NCI-H187 (cell line): ENCODE measurements at places on chromosomes 12 and 14.

GRCh38 chr12:46266382-46266791 lies 2.5 kb downstream of the SLC38A1 start:
- DNase-seq = no peak

GRCh38 chr14:36397357-36397756 lies 76.9 kb upstream of the MBIP start:
- DNase-seq = no peak

GRCh38 chr12:130375296-130376287 lies 37.9 kb downstream of the PIWIL1 start:
- DNase-seq = no peak

- no peak for DNase-seq
Observed at GRCh38 chr12:60834806-60835205, 1239.0 kb downstream of the SLC16A7 start.

DNA sequence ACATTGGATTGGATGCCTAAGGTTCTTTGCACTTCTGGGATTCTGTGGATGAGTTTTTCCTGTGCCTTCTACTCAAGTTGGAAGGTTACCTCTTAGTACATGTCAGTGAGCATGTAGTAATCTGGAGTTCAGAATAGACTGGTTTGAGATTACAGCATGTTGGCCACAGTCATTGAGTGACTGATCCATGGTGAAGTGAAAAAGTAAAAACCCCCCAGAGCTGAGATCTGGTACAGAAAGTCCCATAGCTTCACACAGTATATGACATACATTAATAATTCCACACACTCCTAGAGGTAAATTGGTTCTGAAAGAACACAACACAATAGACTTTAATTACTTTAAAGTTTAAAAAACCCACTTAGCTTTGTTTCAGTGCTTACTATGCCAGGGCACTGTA lies 11.9 kb upstream of the CCND2 start:
- DNase-seq = no peak

DNA sequence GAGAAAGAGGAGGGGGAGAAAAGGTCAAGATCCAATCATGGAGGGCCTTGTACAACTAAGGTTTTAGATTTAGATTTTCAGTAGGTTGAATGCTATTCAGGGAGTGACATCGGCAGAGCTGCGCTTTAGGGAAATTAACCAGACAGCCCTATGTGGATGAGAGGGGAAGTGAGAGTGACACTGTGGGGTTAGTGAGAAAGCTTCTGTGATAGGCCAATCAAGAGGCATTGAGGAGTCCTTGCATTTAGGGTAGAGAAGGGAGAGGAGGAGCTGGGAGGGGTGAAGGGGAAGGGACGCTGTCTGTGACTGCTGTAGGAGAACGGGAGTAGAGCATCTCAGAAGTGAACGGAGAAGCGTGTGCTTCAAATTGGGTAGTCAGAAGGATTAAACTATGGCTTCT lies 3.4 kb downstream of the HSD17B6 start:
- DNase-seq = no peak

GRCh38 chr12:59768031-59768430 lies 172.2 kb downstream of the SLC16A7 start:
- no peak for DNase-seq

DNA sequence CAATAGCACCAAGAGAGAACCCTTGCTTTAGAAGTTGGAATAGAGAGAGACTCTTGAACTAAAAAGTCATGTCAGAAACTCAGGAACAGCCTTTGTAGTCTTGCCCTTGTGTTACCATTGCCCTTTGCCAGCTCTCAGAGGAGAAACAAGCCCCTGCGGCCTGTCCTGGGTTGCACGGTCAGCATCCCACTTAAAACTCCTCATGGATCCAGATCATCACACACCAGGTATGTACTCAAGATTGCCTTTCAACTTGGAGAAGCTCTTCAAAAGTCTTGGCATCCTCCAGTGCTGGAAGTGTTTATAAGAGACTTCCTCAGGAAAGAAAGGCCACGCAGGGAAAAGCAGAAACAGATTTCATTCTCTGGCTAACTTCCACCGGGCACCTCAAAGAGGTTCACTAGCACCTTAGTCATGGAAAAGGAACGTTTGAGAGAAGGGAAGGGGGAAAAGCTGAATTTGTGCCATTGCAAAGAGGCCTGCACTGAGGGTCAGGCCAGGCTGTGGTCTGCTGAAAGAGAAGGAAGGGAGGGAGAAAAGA lies 594.2 kb downstream of the MED13L start:
- DNase-seq = no peak

DNA sequence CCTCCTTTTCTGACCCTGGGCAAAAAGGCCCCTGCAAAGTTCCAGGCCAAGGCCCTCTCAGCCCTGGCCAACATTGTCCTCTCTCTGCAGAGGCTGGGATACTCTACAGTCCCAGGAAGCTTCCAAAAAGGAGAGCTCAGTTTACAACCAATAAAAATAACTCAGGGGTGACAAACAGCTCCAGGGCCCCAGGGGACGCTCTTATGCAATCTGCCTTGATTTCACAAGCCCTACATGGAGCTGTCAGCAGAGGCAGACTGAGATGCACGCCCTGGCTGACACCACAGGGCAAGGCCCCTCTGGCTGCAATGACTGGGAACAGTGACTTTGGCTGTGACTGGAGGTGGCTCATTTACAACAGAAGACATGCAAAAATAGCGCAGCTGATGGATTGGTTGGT lies 129.0 kb upstream of the MED13L start:
- DNase-seq = peak; percentile 64

GRCh38 chr14:52729585-52729924 lies 411 bp upstream of the STYX start:
- DNase-seq = no peak

DNA sequence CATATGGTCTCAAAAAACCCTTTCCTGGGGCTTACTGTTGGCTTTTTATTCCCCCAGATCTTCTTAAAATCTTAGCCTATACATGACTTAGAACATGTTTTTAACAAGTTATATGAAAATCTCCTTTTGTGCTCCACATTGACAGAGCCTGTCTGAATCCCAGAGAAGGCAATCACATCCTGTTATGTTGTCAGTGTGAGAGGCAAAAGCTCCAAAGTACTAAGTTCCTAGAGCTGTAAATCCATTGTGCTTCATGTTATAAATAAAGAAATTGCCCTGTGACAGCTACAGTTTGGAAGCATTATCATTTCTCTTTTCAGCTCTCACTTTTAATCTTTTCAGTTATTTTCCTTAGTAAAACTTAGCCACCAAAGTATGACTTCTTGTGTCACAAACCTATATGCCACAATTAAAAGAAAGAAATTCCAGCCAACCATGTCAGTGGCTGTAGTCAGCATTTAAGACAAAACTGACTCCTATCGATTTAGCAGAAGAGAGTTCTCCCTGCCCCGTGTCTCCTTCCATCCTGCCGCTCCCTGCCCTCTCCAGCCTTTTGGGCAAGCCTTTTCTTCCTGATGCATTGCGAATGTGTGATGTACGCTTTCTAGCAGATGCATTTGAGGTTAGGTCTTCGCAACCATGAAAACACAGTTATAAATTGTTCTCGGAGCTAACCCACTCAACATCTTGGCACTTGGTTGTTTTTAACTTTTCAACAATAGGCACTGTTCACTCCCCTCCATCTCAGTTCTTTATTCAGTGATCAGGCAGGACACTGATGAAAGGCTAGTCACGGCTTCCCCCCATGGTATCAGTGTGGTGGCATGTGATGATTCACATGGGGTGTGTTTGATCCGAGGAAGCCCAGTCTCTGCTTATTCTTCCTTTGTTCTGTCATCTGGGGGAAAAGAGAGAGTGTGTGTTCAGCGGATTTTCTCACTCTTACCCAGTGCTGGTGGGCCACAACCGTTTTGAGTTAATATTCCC lies 143.5 kb downstream of the SSPN start:
- no peak for DNase-seq

DNA sequence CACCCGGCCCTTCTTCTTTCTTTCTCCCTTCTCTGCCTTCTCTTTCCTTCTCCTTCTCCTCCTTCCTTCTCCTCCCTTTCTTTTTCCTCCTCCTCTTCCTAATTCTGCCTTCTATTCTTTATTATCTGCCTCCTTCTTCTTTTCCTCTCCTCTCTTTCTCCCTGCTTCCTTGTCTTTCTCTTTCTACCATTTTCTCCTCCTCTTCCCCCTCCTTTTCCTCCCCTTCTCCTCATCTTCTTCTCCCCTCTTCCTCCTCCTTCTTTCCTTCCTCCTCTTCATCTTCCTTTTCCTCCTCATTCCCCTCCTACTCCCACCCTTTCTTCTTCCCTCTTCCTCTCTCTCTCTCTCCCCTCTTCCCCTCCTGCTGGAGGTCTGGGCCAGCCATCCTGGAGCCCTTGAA lies 294.9 kb upstream of the CRY1 start:
- DNase-seq = no peak

DNA sequence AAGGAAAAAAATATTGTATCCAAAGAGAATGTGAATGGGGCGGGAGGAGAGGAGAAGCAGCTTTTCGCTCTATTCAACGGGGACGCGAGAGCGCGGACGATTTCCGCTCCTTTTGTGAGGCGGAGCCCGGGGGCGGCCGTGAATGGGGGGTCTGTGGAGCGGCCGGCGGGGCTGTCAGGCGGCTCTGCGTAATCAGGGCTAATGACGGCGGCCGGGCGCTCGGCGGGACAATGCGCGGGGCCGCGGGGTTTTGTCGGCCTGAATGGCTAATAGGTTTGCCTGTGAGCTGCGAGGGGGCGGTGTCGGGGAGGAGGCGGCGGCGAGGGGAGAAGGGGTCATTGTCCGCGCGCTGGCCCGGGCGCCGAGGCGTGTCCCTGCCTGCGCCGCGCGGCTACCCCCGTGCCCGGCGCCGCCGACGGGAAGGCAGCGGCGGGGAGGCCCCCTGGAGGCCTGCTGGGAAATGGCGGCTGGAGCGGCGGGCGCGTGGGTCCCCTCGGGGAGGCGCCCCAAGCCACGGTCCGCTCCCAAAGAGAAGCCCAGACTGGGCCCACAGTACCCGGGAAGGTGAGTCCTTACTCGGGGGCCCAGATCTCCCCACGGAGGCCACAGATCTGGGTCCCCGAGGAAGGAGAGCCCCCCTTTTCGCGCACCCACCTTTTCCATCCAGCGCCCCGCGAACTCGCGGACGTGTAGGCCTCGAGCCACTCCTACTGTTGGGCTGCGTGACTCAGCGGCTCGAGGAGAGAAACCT lies 6.0 kb downstream of the SIX6 start:
- DNase-seq = no peak

- DNase-seq = no peak
Observed at GRCh38 chr14:77682158-77682553, 25.7 kb downstream of the ALKBH1 start.

DNA sequence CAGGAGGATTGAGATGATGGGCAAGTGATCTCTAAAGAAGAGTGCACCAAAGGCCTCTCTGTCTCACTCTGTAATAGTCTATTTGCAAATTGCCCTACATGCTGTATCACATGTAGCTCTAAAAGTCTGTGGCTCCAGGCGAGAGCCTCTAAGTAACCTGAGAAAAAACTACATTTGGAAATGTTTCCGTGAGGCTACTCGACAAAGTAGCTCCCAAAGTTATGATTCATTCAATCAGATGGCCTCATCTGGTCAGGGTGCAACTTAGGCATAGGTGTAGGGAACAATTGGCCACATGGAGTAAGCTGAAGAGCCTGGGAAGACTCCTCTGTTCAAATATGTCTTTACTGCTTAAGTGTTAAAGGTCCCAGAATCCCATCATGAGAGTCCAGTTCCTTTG lies 155.4 kb upstream of the PLEKHG7 start:
- no peak for DNase-seq

- DNase-seq = no peak
Observed at GRCh38 chr12:41514021-41514777, 326.1 kb downstream of the PDZRN4 start.

GRCh38 chr14:26394150-26394810 lies 203.6 kb downstream of the NOVA1 start:
- DNase-seq = no peak

DNA sequence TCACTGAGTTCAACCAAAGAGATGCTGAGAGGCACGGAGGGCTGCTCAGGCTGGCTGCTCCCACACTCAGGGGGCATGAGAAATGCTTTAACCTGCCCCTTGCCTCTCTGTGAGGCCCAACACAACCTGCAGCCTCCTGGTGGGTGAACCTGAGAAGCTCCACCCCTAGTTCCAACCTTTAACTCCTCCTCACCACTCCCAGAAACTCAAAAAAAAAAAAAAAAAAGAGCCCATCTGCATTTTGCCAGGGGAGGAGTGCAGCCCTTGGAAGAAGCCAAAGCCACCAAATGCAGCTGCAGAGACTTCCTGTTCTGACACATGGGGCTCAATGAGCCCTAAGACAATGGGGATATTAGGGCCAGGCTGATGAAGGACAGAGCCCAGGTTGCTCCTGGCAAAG lies 8.9 kb downstream of the KRT4 start:
- DNase-seq = no peak

GRCh38 chr12:91613223-91613779 lies 430.7 kb upstream of the DCN start:
- no peak for DNase-seq

GRCh38 chr12:10618338-10618987 lies 5.1 kb upstream of the MAGOHB start:
- DNase-seq = no peak

GRCh38 chr12:67772267-67773169 lies 124.0 kb downstream of the DYRK2 start:
- DNase-seq = peak; percentile 32

DNA sequence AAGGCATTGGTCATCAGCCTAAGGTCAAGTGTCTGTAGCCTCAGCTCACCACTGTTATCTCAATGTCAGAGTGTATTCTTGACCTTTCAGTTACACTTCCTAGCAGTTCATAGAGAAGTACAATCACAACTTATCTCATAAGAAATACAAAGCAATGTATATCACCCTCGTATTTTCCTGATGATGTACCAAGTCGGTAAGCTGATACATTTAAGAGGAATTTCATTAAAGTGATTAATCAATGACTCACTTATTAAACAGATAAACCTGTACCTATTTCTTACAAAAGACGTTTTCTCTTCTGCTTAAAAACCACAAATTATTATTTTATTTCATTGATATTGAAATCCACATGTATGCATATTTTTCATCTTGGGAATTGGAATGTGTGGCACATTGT lies 3.9 kb upstream of the PRB3 start:
- no peak for DNase-seq

GRCh38 chr12:51874000-51874399 lies 13.9 kb upstream of the ANKRD33 start:
- DNase-seq = no peak

DNA sequence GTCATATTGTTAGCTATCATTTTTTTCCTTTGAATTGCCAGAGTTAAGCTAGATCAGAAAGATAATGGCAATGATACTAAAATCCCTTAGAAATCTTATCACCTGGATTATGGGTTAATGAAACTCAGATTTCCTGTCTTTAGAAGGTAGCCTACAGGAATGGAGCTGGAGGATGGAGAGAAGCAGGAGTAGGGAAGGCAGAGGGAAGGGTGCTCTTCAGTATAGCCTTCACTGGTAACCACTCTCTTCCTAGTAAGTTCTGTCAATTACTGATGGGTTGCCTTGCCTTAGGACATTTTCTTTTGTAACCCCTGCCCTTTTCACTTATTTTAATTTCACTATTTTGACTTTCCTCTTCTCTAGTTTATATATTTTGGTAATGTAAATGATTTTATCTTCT lies 27.8 kb upstream of the ABCD2 start:
- no peak for DNase-seq
